ENCODE measurements at places on chromosomes 13 and 19. TPM values are rescaled to one million over a fixed set of nuclear protein-coding genes. Genes with fewer than 3 reads are reported as not detected.

The LYPD3 gene
- total RNA-seq, result 0.45 TPM

The SMIM44 gene
- total RNA-seq, result not detected

The TUBA3C gene
- total RNA-seq, result not detected

The C5AR2 gene
- 2.7 TPM for total RNA-seq

The SIAH3 gene
- not detected for total RNA-seq

The CD209 gene
- total RNA-seq, result not detected

The FFAR3 gene
- not detected for total RNA-seq

All from A549 treated with CORT108297 at 1 μM for 4 hours (cell line).